ENCODE measurements at places on chromosomes 7 and 10. TPM values are rescaled to one million over a fixed set of nuclear protein-coding genes. Genes with fewer than 3 reads are reported as not detected.
A peak's percentile ranks its signal among the peaks of the same experiment; 100 is the strongest.

DNA sequence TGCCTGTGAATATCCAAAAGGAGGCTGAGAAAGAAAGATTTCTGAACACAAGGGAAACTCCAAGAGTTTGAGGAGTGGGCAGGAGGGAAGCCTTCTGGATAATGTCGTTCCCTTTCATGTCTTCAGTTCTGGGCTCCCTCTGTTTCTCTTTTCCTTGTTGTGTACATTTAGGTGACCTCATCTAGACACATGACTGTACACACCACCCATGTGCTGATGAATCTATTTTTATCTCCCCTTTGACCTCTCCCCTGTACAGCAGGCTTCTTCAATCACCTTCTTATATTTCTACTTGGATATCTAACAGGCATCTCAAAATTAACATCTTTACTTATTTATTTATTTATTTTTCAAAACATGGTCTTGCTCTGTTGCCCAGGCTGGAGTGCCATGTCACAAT, 363.1 kb downstream of the GATA3 start:
- no peak for DNase-seq

INHBA gene
- total RNA-seq: 5.5 TPM

FAM3C gene
- 38.6 TPM for total RNA-seq

GRCh38 chr10:77763453-77764430, 126.1 kb upstream of the KCNMA1 start:
- DNase-seq: peak; percentile 22

GRCh38 chr7:6395898-6396595, 51.7 kb downstream of the DAGLB start:
- DNase-seq: no peak
